ENCODE measurements at places on chromosomes 1 and 21. TPM values are rescaled to one million over a fixed set of nuclear protein-coding genes. Genes with fewer than 3 reads are reported as not detected.
A peak's percentile ranks its signal among the peaks of the same experiment; 100 is the strongest.

DNA sequence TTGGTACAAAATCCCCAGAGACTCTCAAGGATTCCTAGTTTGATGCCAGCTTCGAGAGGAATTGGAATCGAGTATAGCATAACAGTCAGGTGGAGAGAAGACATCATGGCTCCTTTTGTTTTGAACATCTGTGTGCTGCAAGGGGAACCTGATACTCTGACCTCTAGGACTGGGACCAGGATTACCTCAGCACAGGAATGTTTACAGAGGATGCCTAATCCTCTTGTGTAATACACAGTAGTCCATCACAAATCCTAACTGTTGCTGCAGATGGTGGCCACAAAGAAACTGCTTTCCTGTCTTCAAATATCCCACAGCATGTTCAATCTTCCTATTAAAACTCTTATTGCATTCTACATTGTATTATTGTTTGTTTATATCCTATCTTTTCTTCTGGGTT is 111.8 kb upstream of the PRMT6 start:
- H3K27me3 ChIP-seq = no peaks in the 10 kb centered on the region
- no peaks in the 10 kb centered on the region for H3K4me1 ChIP-seq

- no peaks in the 10 kb centered on the region for H3K36me3 ChIP-seq
- no peaks in the 10 kb centered on the region for H3K4me1 ChIP-seq
- no peak overlapping the region for H3K4me3 ChIP-seq
- peak; percentile 46 for DNase-seq
- no peak overlapping the region for H3K27ac ChIP-seq
- H3K27me3 ChIP-seq = peaks cover 6% of the 10 kb centered on the region
These were observed 54.7 kb downstream of the STUM start for GRCh38 chr1:226603022-226603857.

DNA sequence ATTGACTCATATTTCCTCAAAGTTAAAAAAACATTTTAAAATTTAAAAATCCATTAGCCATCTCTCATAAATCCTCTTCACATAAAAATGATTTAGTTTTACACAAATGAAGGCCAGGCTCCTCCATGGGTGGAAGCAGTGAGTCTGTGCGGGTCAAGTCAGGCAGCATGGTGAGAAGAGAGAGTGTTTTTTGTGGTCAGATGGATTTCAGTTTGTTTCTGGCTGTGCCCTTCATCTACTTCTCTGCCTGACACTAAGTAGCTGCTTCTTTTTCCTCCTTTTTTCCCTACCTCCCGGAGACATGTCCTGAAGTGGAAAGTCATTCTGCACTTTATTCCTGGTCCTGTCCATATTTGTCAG is 10.3 kb downstream of the PLA2G4A start:
- H3K4me3 ChIP-seq = no peak overlapping the region
- H3K36me3 ChIP-seq = no peaks in the 10 kb centered on the region
- DNase-seq = no peak
- no peaks in the 10 kb centered on the region for H3K27me3 ChIP-seq
- H3K27ac ChIP-seq = no peak overlapping the region
- peaks cover 10% of the 10 kb centered on the region for H3K4me1 ChIP-seq

- no peaks in the 10 kb centered on the region for H3K27me3 ChIP-seq
- DNase-seq = no peak
- no peak overlapping the region for H3K27ac ChIP-seq
- no peak overlapping the region for H3K4me3 ChIP-seq
These were observed 140.4 kb downstream of the COL24A1 start for GRCh38 chr1:86016076-86016759.

- no peaks in the 10 kb centered on the region for H3K27me3 ChIP-seq
- H3K4me1 ChIP-seq = peaks cover 2% of the 10 kb centered on the region
- no peaks in the 10 kb centered on the region for H3K36me3 ChIP-seq
These were observed 45.4 kb downstream of the NEK7 start for GRCh38 chr1:198201956-198202784.

DNA sequence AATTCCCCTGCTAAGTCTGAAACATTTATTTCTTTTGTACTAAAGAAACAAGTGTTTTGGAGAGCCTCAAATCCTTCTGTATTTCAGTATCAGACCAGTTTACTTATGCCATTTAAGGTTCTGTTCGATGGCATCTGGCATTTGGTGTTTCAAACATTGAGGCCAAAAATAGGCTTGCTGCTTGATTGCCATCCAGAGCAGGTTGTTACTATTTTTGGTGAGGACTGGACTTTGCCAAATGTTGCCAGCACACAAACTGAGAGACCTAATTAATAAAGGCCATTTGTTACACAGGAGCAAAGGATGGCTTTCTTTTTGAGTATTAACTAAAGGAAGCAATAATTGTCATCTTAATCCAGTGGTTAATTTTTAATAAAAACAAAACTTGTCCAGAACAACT is 26.2 kb downstream of the VPS45 start:
- no peaks in the 10 kb centered on the region for H3K4me1 ChIP-seq
- DNase-seq = no peak
- H3K4me3 ChIP-seq = no peak overlapping the region
- no peaks in the 10 kb centered on the region for H3K27me3 ChIP-seq
- no peak overlapping the region for H3K27ac ChIP-seq
- H3K36me3 ChIP-seq = no peaks in the 10 kb centered on the region

DNA sequence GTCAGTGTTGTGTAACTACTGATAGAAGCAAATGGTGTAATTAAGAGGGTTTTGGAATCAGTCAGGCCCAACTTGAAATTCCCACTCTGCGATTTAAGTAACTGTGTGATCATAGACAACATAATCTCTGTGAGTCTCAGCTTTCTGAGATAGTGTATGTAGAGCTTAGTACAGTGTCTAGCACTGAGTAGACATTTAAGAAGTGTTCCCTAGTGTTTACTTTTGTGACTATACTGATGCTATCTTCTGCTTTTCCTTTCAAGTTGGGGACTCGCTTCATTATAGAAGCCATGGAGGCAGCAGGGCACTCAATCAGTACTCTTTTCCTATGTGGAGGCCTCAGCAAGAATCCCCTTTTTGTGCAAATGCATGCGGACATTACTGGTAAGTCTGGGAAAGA is 147.7 kb upstream of the HOOK1 start:
- no peaks in the 10 kb centered on the region for H3K36me3 ChIP-seq
- no peak overlapping the region for H3K4me3 ChIP-seq
- H3K4me1 ChIP-seq = no peaks in the 10 kb centered on the region
- H3K27me3 ChIP-seq = no peaks in the 10 kb centered on the region
- no peak for DNase-seq

DNA sequence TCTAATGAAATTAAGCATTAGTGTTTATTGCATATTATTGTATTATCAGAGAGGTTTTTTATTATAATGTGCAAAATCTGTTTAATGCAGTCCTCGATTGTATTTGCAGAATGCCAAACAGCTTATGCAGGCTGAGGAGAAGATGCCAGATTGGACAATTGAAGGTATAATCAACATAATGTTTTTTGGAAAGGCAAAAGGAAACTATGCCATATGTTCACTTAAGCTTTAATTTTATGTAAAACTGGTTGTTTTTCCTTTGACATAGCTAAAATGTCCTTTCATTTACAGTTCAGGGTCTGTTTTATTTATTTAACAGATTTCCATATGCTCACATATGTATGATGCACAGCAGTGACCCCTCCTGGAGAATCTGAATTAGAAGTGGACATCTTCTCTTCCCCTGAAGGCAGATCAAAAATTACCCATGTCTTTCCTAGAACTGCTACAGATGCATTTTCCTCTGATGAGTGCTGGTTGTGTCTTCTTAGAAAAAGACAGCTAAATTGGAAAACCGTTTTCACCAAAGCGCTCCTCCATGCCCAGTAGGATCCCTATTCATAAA is 143.5 kb upstream of the USH2A start:
- H3K4me3 ChIP-seq = no peak overlapping the region
- H3K4me1 ChIP-seq = no peaks in the 10 kb centered on the region
- H3K27me3 ChIP-seq = no peaks in the 10 kb centered on the region
- H3K36me3 ChIP-seq = no peaks in the 10 kb centered on the region

- no peak for DNase-seq
- peaks cover 2% of the 10 kb centered on the region for H3K4me1 ChIP-seq
- no peak overlapping the region for H3K27ac ChIP-seq
- no peaks in the 10 kb centered on the region for H3K36me3 ChIP-seq
- H3K27me3 ChIP-seq = no peaks in the 10 kb centered on the region
These were observed 37.5 kb downstream of the IVNS1ABP start for GRCh38 chr1:185279571-185279970.

GRCh38 chr21:29232530-29233255 is 66.0 kb upstream of the BACH1 start:
- no peaks in the 10 kb centered on the region for H3K27me3 ChIP-seq
- H3K4me1 ChIP-seq = peaks cover 18% of the 10 kb centered on the region
- peak; percentile 60 for DNase-seq
- H3K4me3 ChIP-seq = no peak overlapping the region
- H3K27ac ChIP-seq = no peak overlapping the region
- no peaks in the 10 kb centered on the region for H3K36me3 ChIP-seq

GRCh38 chr1:18304151-18304869 is 176.4 kb upstream of the KLHDC7A start:
- no peaks in the 10 kb centered on the region for H3K4me1 ChIP-seq
- H3K27ac ChIP-seq = no peak overlapping the region
- no peak for DNase-seq
- H3K27me3 ChIP-seq = no peaks in the 10 kb centered on the region

Gene ILDR2
- not detected for polyA plus RNA-seq

Gene TNFRSF4
- 1.4 TPM for polyA plus RNA-seq

Gene CCDC30
- polyA plus RNA-seq = 0.19 TPM

Gene CRTC2
- polyA plus RNA-seq = 47.5 TPM

Measured in endothelial cell of umbilical vein (primary cell).